Activated CD4-positive, alpha-beta T cell treated with anti-CD3 and anti-CD28 coated beads, Interleukin-2, Interleukin-6, amounts not matched to agents 100 ng/mL and 50 ng/mL, durations not matched to agents 16 hours and 8 hours (primary cell): ENCODE measurements at places on chromosomes 5 and 9.

GRCh38 chr5:60586307-60586901 is 113.6 kb downstream of the DEPDC1B start:
- no peak for DNase-seq

- DNase-seq = no peak
Observed at GRCh38 chr5:82104872-82105271, 133.0 kb downstream of the ATG10 start.

- DNase-seq = peak; percentile 52
Observed at GRCh38 chr9:128160603-128160987, 530 bp downstream of the BBLN start.

- no peak for DNase-seq
Observed at GRCh38 chr5:40960037-40960436, 50.7 kb downstream of the C7 start.
